ENCODE measurements at places on chromosomes 2 and 18.
A peak's percentile ranks its signal among the peaks of the same experiment; 100 is the strongest.

- no peak for DNase-seq
Measured at GRCh38 chr2:168552450-168552856, 96.4 kb downstream of the CERS6 start.

GRCh38 chr2:170505631-170506275, 209.4 kb upstream of the SP5 start:
- DNase-seq: no peak

- no peak for DNase-seq
Measured at GRCh38 chr2:240704651-240705050, 13.0 kb downstream of the AQP12A start.

DNA sequence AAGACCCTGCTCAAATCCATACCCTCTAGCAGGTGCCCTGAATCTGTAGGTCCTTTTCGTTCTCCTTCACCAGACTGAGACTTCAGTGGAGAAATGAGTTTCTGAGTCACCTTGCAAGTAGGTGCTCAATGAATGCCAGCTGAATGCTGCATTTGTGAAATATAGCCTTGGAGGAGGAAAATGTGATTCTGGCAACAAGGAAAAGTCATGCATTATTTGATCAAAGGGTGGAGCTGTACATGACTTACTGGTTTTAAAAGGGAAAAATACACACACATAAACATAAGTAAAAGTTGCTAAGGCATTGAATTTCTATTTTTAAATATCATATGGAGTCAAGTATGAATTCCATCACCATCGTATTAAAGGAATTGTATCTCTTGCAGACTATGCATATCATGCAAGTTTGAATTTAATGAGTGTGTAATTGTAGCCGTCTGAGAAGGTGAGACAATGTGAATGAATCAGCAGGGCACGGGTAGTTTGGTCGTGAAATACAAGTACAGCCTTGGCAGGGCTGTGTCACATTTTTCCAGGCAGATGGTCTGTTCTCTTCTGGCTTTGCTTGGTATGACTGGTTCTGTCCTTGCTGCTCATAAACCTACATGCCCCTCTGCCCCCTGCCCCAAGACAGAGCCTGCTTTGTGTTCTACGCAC, 160.8 kb downstream of the COL6A3 start:
- DNase-seq: no peak

DNA sequence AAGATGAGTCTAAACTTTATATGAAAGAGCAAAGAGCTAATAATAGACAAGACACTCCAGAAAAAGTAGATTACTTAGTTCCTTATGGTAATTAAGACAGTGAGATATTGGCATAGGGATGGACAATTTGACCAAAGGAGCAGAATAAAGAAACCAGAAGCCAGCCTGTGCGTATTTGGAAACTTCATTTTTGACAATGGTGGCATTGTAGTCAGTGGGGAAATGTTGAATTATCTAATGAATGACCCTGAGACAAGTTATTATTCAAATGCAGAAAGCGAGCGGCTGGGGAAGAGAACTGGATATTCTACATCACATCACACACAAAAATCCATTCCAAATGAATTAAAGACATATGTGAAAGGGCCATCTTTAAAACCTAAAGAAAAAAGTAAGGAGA, 144.3 kb downstream of the DTNB start:
- DNase-seq: no peak

DNA sequence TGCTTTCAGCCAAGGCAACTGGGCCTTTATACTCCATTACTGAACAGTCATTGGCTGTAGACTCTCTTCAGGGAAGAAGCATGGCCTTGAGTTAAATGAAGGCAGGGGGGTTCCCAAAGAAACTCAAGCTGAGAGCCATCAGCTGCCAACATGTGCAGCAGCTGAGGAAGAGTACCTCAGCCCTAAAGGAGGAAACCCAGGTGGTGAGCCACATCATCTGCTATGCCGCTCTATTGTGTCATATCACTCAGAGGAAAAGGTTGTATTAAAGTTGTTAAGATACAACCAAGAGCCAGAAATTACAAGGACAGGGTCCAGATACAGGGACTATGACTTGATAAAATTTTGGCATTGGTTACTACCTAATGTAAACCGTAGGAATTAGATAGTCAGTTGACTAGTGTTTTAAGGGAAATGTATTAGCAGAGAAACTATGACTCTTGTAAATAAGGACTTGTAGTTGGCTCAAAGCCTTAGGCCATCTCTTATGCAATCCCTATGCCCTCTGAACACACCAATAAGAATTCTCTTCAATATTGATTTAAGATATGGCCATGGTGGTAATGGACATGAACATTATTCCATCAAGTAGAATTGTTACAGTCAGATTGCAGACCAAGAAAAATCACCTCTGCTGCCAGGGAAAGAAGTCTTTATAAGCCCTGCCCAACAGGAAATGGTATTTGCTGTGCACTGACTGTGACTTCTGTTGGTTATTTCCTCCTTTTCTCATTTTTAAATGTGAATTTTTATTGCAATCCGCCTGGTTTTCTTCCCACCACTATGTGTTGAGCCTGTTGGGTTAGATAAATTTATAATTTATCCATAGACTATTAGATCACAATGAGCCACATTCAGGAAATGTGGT, 9.2 kb upstream of the LRPPRC start:
- no peak for DNase-seq

DNA sequence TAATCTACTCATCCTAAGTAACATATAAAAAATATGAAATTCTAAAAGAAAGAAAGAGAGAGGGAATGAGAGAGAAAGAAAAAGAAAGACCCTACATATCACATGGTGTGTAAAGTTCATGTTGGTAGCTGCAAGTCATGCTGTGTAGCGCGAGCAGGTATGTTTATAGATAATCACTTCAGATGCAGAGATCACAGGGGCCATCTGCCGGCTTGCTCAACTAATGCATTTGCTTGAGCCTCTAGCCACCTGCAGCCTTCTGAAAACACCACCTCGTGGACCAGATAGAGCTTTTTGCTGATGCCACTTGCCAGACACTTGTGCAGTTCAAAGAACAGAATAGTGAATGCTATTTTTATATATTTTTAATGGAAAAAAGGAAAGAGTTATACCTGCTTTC, 37.6 kb downstream of the CDH7 start:
- peak; percentile 3 for DNase-seq

DNA sequence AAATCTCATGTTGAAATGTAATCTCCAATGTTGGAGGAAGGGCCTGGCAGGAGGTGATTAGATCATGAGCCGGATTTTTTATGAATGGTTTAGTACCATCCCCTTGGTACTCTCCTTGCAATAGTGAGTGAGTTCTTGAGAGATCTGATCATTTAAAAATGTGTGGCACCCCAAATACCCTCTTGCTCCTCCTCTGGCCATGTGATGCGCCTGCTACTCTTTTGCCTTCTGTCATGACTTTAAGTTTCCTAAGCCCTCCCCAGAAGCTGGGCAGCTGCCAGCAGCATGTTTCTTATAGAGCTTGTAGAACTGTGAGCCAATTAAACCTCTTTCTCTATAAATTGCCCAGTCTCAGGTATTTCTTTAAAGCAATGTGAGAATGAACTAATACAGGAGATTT, 72.6 kb upstream of the FIGN start:
- no peak for DNase-seq

DNA sequence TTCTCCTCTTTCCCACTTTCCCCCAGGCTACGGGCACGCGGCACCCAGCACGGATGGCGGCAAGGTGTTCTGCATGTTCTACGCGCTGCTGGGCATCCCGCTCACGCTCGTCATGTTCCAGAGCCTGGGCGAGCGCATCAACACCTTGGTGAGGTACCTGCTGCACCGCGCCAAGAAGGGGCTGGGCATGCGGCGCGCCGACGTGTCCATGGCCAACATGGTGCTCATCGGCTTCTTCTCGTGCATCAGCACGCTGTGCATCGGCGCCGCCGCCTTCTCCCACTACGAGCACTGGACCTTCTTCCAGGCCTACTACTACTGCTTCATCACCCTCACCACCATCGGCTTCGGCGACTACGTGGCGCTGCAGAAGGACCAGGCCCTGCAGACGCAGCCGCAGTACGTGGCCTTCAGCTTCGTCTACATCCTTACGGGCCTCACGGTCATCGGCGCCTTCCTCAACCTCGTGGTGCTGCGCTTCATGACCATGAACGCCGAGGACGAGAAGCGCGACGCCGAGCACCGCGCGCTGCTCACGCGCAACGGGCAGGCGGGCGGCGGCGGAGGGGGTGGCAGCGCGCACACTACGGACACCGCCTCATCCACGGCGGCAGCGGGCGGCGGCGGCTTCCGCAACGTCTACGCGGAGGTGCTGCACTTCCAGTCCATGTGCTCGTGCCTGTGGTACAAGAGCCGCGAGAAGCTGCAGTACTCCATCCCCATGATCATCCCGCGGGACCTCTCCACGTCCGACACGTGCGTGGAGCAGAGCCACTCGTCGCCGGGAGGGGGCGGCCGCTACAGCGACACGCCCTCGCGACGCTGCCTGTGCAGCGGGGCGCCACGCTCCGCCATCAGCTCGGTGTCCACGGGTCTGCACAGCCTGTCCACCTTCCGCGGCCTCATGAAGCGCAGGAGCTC, 35.4 kb downstream of the KCNK3 start:
- no peak for DNase-seq

DNA sequence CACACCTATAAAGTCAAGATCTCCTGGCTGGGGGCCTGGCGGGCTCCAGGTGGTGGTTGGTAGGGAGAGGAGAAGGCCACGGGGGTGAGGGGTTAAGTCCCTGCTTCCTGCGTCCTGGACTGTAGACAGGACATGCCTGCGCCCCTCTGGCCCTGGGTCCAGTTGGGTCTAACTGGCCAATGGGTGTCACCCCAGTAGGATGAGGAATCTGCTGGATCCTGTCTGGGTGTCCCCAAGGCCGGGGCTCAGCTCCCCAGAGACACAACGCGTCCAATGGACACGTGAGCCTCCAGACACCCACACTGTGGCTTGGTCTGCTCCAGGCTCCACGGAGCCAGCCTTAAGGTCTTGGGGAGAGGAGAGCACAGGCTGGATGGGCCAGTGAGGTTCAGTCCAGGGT, 19.6 kb downstream of the AQP12A start:
- no peak for DNase-seq

DNA sequence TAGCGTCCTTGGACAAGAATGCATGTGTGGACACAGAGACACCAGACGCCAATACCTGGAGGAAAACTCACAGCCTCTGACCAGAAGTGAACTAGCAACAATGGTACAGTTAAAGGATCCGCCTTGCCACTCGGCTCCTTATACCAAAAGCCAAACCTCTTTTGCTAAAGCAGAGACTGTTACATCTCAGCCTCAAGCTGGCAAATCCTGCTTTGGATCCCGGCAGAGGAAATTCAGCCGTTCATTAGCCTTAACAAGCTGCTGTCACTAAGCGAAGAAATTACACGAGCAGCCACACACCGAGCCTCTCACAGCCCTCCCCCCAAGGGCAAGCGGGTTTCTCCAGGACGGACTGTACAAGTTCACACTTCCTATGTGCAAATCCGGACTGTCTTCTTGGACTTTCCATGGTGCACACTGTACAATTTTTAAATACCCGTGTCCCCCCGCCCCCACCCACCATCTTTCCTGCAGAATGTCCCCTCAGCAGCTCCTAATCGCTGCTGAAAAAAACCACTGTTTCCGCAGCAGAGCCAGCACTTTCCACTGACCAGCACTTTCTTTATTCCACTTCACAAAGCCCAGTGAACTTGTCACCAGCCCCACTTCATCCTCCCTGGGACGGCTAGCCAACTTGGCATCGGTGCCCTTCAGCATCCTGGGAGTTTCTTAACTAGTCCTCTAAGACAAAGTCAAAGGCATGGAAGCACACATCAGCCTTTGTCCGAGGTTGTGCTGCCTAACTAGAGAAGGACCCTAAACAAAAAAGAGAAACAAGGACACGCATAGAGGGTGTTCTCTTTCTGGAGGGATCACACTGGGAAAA, 1.5 kb downstream of the KLF7 start:
- no peak for DNase-seq

DNA sequence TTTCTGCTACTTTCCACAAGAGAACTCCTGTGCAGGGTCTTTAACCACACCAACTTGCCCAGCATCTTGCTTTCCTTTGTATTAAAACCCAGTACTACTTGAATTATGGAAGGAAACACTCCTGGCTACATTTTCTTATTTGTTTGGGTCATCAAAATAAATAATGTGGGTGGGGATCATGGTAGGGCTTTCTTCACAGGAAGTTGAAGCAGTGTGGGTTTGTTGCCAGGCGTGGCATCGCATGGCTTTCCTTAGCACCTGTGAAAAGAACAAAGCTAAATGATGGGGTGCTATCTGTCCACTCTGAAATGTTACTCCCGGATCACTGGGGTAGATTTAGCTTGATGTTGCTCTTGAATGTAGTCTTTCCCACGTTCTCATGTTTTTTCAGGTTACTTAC, 18.7 kb downstream of the ARHGAP25 start:
- no peak for DNase-seq
